ENCODE measurements at places on chromosomes 5 and 9.

- peak; percentile 24 for DNase-seq
These were observed 6.3 kb upstream of the CLPTM1L start for GRCh38 chr5:1351156-1351555.

DNA sequence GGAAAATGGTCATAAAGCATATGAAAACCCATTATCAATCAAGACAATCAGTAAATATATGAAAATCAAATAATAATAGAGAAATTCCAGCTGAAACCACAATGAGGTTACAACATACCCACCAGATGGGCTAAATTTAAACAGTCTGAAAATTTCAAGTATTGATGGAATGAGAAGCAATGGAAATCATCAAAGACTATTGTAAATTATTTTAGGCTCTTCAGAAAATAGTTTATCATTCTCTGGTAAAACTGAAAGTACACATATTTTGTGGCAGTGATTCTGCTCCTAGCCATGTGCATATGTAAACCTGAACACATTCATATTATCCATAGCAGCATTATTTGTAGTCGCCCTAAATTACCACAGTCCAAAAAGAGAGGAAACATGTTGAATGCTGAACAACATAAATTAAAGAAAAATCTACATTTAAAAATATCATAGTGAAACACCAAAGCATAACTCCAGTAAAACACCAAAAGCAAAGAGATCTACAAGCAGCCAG lies 215.3 kb downstream of the PRELID2 start:
- DNase-seq = no peak

DNA sequence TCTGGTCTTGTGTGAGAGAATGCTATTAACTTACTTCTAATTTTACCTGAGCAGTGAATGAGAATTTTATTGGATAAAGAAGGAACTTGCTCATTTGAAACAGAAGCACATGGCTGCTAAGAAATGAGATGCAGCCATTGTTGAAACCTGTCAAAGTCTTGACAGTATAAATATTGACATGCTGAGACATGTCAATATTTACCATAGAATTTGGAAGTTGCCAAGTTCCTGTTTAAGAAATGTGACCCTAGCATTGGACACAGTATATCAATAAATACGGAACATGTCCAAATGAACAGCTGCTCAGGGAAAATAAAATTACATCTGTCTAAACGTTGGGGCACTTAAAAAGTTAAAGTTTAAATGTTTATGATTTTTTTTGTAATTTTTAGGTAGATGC lies 7.8 kb downstream of the XRCC4 start:
- no peak for DNase-seq

DNA sequence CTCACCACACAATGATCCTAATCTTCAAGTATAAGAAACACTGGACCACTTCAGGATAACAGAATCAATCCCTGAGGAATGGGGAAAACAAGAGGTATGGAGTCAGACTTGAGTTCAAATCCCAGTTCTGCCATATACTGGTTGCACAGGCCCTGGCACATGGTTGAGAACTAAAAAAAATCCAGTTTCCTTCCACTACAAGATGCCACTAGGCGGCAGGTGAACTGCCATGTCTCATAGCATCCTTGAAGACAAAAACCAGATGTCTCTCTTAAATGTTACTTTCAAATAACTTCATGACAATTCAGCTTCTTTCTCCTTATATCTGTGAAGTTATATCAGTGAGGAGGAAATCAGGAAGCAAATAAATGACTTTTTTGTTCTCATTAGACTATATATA lies 11.0 kb downstream of the DEPDC1B start:
- no peak for DNase-seq

GRCh38 chr5:90875456-90875855 lies 316.9 kb downstream of the ADGRV1 start:
- DNase-seq = no peak

GRCh38 chr9:20562051-20562450 lies 60.2 kb downstream of the MLLT3 start:
- DNase-seq = no peak

GRCh38 chr5:178624631-178625546 lies 2.0 kb downstream of the CLK4 start:
- DNase-seq = no peak

- no peak for DNase-seq
These were observed 82.9 kb downstream of the JAKMIP2 start for GRCh38 chr5:147699496-147700088.

- no peak for DNase-seq
These were observed 222.5 kb downstream of the NXNL2 start for GRCh38 chr9:88757406-88758010.

GRCh38 chr9:134503301-134504105 lies 138.1 kb upstream of the COL5A1 start:
- no peak for DNase-seq
